ENCODE measurements at places on chromosomes 1 and 21.
A peak's percentile ranks its signal among the peaks of the same experiment; 100 is the strongest.

DNA sequence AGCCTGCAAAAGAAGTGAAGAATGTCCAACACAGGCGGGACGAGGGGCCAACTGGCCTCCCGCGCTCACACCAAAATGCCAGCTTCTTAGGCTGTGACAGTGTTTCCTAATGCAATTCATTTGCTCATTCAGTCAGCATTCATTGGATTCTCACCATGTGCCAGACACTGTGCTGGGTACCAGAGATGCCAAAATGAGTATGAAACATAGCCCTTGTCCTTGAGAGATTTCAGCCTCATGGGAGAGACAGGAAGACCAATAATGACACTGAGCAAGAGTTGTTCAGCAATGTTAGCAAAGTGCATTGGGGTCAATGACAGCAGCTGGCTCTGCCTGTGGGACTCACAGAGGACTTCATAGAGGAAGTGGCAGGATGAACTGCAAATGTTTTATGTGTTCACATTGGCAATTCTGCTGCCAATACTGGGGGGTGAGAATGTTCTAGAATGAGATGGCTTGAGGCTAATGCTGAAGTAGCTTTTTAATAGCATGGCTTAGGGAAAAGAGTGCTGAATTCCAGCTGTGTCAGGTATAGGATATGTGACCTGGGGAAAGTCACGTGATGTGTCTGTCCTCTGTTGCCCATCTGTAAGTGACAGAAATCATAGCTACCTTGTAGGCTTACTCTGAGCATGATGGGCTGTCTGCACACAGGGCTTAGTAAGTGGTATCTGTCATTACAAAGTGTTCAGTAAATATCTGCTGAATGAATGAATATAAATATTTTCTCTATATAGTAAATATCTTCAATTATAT is 58.3 kb upstream of the KIF26B start:
- no peak for DNase-seq

DNA sequence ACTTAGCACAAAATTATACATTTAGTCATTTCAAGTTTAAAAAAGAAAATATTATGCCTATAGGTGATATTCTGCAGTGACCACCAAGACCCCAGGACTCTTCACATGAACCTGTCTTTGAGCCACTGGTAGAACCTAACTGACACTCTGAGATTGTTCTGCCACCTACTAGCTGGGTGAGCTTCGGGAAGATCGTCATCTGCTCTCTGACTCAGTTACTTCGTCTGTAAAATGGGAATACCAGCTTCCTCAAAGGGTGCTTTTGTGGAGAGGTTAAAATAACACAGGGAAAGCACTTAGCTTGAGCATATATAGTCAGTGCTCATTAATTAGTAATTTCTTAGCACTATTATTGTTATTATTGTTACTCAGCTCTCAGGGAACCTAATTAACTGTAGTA is 228.5 kb upstream of the JUN start:
- DNase-seq: no peak

GRCh38 chr1:23100074-23100748 is 68.4 kb downstream of the LUZP1 start:
- DNase-seq: peak; percentile 89

DNA sequence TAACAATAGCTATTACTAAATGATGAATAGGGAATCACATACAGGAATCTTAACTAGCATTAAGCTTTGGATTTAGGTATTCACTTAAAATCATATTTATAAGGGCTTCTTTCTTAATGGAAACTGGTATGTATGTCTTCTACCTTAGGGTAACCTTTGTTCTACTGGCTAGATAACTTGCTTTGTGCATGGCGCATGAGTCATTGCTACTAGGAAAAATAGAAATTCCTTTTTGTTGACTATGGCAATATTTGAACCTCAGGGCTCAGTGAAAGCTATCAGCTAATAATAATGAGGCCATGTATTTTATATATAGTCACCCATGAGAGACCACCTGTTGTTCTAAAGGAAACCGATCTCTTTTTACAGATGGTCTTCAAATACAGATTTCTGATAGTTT is 72.5 kb downstream of the RPS6KC1 start:
- DNase-seq: peak; percentile 27

DNA sequence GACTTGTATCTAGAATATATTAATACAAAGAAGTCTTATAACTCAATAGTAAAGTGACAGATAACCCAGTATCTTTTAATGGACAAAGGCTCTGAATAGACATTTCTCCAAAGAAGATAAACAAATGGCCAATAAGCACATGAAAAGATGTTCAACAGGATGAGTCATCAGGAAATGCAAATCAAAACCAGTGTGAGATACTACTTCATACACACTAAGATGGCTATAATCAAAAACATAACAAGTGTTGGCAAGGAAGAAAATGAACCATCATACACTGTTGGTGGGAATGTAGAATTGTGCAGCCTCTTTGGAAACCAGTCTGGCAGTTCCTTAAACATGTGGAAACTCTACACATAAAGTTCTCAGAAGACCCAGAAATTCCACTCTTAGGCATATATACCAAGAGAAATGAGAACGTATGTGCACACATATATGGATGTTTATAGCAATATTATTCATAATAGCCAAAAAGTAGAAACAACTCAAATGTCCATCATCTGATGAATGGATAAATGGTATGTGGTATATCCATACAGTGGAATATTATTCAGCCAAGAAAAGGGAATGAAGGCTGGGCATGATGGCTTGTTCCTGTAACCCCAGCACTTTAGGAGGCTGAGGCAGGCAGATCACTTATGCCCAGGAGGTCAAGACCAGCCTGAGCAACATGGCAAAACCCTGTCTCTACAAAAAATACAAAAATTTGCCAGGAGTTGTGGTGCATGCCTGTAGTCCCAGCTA is 9.9 kb upstream of the MPL start:
- no peak for DNase-seq

DNA sequence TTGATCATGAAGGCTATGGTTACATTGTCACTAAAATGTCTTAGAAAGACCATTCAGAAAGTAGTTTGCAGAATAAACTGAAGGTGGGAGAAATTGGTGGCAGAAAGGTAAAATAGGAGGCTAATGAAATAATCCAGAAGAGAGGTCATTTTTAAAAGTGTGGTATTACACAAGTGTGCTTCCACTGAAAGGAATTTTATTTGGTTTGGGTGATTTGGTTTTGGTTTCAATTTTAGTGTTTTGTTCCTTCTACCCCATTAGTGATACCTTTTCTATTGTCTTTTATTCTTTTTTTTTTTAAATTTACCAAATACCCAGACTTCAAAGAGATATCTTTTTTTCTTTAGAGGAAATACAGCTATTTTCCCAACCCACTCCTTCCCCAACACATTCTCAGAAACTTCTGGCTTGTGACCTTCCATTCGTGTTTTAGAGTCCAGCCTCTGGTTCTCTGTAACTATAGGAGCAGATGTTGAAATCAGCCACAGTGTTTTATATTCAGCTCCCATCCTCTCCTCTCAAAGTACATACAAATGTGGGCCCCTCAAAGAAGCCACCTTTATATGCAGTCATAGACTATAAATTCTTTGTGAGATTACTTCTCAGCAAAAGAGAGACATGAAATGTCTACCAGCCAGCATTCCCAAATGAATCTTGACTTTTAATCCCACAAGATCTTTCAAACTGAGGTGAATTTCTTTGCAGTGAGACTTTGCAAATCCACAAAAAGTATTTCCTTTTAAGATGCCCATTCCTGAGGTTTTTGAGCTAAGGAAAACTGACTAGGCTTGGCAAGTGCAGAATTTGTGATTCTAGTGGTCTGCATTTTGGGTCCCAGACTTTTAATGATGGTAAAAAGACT is 42.0 kb upstream of the PALMD start:
- no peak for DNase-seq

DNA sequence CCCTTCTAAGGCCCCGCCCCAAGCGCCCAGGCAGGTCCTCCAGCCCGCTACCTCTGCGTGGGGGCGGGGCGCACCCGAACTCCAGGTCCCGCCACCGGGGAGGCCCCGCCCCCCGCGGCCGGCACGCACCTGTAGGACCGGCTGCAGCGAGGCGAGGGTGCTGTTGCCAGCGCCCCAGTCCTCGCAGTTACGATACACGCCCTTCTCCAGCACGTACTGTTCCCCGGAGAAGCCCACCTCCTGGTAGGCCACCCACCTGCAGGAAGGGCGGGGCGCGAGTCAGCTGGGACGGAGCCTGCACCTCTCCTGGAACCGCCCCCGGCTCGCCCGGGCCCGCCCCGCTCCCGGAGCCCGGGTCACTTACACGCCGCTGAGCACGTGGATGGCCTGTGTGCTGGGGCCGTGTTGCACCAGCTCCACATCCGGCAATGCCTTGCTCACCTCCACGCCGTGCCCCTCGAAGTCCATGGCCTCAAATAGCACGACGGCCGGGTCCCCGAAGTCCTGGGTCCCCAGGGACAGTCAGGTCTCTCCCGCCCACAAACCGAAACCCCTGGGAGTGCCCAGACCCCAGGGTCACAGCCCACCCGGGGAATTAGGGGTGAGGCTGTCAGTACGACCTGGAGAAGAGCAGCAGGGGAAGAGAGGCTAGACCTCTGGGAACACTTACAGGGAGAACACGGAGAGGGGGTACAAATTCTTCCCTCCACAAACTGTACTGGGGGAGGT is 17.3 kb downstream of the CRYBG2 start:
- peak; percentile 36 for DNase-seq

- DNase-seq: no peak
These were observed 1.2 kb downstream of the DHRS3 start for GRCh38 chr1:12616709-12617373.

- DNase-seq: no peak
These were observed 12.4 kb downstream of the SAMSN1 start for GRCh38 chr21:14533499-14534428.

DNA sequence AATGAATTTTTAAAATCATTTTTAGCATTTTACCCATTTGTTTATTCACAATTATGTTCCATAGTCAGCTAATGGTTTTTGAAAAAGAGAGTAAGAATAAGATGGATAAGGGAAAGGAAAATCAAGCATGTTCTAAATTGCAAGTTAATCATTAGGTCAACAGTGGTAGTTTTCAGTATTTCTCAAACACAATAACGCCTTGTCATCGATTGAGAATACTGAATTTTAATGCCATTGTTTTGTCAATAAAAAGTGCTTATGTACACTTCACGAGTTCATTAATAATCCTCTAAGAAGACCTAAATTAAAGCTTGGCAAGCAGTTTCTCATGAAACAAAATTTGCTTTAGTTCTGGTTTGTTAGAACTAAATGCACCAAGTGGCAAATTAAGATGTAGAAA is 100.3 kb downstream of the RERE start:
- DNase-seq: no peak

DNA sequence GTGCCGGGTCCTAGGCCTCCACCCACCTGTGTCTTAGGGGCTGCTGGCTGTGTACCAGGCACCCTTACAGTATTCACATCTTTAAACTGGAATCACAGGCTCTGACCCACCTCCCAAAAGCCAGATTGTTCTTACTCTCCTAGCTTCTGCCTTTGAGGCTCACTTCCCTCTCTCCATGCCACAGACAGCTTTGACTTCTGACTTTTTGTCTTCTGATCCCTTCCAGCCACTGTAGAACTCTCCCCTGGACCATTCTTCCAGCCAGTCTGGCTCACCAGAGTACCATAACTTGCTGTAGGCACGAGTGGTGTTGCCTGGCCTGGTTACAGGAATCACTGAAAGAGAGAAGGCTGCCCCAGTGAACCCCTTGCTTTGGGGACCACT is 58.1 kb upstream of the STUM start:
- no peak for DNase-seq

DNA sequence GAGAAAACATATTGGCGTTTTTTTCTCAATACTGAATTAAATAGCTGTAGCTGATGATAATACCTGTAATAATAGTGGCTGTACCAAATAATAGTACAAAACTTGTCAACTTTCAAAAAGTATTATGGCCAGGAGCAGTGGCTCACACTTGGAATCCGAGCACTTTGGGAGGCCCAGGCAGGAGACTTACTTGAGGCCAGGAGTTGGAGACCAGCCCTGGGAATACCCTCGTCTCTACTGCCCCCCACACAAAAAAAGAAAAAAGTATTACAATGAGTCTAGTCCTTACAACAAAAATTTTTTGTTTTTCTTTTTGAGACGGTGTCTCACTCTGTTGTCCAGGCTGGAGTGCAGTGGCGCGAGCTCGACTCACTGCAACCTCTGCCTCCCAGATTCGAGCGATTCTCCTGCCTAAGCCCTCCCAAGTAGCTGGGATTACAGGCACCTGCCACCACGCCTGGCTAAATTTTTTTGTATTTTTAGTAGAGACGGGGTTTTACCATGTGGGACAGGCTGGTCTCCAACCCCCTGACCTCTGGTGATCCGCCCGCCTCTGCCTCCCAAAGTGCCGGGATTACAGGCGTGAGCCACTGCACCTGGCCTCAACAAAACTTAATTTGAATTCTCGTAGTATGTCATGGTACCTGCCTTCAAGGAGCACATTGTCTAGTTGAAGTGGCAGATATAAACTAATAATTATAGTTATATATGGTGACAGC is 1.4 kb downstream of the RBBP4 start:
- no peak for DNase-seq

GRCh38 chr1:82598812-82599211 is 798.1 kb downstream of the ADGRL2 start:
- no peak for DNase-seq

DNA sequence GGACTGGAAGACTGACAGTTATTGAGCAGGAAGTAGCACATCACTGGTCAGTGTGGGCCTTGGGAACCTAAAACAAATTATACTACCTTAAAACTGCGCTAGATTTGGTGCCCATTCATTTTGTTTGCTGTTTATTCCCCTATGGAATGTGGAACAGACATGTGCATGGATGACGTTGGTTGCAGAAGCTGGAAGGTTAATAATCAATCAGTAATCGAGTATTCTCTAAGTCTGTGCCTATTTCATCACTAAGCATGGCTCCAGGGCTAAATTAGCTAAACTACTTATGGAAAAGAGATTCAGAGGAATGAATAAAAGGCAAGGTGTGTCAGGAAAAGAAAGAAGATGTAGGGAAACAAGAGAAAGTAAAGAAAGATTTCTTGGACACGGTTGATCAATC is 33.5 kb upstream of the DPT start:
- no peak for DNase-seq

DNA sequence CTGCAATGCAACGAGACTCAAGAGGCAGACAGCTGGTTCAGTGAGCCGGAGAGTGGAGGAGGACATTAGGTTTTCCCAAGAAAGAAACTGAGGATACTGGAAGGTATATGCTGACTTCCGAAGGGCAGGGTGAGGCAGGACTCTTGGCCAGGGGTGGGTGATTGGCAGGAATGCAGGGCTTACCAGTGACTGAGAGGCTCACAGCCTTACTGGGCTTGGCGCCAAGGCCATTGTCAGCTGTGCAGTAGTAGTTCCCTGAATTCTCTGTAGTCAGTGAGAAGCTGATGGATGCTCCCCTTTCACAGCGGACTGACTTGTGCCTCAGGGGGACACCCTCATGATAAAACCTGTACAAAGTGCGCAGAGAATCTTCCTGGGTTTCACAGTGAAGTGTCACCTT is 9.6 kb downstream of the FCRL5 start:
- no peak for DNase-seq

GRCh38 chr1:63126104-63126503 is 196.3 kb upstream of the FOXD3 start:
- DNase-seq: no peak

Measured in AG08395 (cell line).